Activated CD8-positive, alpha-beta memory T cell treated with anti-CD3 and anti-CD28 coated beads, Interleukin-2, amount 10 ng/mL, durations not matched to agents 7 days and 5 days (primary cell): ENCODE measurements at places on chromosomes 6 and 20. TPM values are rescaled to one million over a fixed set of nuclear protein-coding genes. Genes with fewer than 3 reads are reported as not detected.

DNA sequence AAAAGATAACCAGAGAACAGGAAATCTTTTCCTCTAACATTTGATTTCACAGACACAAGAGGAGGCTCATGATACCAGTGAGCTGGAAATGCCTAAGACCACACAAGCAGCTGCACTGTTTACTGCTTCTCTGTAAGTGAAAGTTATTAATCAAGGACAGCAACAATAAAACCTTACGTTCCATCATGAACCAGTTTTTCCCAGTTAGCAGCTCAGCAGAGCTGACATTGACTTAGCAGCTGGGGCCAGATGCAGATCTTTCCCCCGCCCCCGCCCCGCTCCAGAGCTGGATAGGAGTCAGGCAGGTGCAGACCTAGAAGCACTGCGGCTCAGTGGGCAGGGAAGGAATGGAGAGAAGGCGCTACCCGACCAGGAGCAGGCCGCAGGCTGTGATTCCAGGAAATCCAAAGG lies 275.2 kb downstream of the GMDS start:
- DNase-seq: no peak
- no peaks in the 10 kb centered on the region for H3K4me1 ChIP-seq
- H3K27ac ChIP-seq: no peak overlapping the region
- peaks cover 2% of the 10 kb centered on the region for H3K36me3 ChIP-seq

- no peaks in the 10 kb centered on the region for H3K4me1 ChIP-seq
- H3K36me3 ChIP-seq: peaks cover 40% of the 10 kb centered on the region
- H3K27ac ChIP-seq: no peak overlapping the region
- H3K4me3 ChIP-seq: no peak overlapping the region
- H3K27me3 ChIP-seq: no peaks in the 10 kb centered on the region
Observed at GRCh38 chr20:38084425-38084951, 50.9 kb downstream of the RPRD1B start.

- no peaks in the 10 kb centered on the region for H3K4me1 ChIP-seq
- no peaks in the 10 kb centered on the region for H3K27me3 ChIP-seq
- no peak overlapping the region for H3K27ac ChIP-seq
- DNase-seq: no peak
Observed at GRCh38 chr20:11274141-11274594, 600.4 kb upstream of the JAG1 start.

- H3K27me3 ChIP-seq: no peaks in the 10 kb centered on the region
- peaks cover 2% of the 10 kb centered on the region for H3K36me3 ChIP-seq
- peaks cover 25% of the 10 kb centered on the region for H3K4me1 ChIP-seq
Observed at GRCh38 chr6:34362909-34363680, 29.4 kb downstream of the NUDT3 start.

GRCh38 chr6:89610149-89610642 lies 28.4 kb downstream of the LYRM2 start:
- no peak overlapping the region for H3K4me3 ChIP-seq
- H3K36me3 ChIP-seq: no peaks in the 10 kb centered on the region
- peak; percentile 83 for DNase-seq
- peaks cover 22% of the 10 kb centered on the region for H3K4me1 ChIP-seq

DNA sequence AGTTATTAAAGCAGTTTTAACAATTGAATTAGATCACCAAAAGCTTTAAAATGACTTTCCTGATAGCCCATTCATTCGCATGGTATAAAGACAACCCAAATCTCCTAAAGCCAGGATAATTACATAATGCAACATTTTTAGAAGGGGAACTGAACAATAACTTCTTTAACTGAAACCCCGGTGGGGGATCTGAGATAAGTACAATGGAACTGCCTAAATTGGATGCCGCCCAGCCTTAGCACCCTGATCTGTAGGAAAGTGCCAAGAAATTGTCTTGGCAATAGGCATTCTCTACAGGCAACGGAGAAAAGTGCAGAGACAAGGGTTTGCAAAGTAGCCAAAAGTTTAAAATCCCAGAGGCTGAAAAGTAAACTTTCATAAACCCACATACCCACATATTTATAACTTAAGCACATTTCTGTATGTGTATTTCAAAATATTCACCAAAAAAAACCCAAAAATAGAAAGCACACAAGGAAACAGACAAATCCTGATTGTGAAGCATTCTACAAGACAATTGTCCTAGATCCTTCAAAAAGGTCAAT lies 98.8 kb upstream of the BEND6 start:
- H3K4me1 ChIP-seq: peaks cover 16% of the 10 kb centered on the region
- no peak for DNase-seq
- H3K27me3 ChIP-seq: peaks cover 37% of the 10 kb centered on the region

DNA sequence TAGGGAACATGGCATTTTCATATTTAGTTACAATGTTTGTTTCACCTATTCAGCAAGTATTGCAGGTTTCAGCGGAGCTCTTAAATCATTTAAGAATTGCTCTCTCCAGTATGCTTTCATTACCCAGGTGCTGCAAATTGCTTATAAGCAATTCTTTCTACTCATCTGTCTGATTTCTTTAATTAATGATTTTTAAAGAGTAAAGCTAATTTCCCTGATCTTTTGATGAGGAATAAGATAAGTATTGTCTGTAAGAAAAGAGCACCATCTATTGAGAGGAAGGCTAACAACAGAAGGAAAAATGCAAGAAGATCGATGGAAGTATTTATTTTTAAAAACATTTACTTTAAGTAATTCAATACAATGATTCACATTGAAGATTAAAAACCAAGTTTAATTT lies 2.0 kb downstream of the OPRM1 start:
- peaks cover 9% of the 10 kb centered on the region for H3K27me3 ChIP-seq
- no peak overlapping the region for H3K27ac ChIP-seq
- no peak overlapping the region for H3K4me3 ChIP-seq
- no peaks in the 10 kb centered on the region for H3K36me3 ChIP-seq
- no peak for DNase-seq
- no peaks in the 10 kb centered on the region for H3K4me1 ChIP-seq

- H3K4me1 ChIP-seq: peaks cover 62% of the 10 kb centered on the region
- peak overlapping the region; percentile 90 for H3K27ac ChIP-seq
- H3K27me3 ChIP-seq: peaks cover 8% of the 10 kb centered on the region
- no peak for DNase-seq
Observed at GRCh38 chr20:50339466-50339901, 148.9 kb downstream of the CEBPB start.

DNA sequence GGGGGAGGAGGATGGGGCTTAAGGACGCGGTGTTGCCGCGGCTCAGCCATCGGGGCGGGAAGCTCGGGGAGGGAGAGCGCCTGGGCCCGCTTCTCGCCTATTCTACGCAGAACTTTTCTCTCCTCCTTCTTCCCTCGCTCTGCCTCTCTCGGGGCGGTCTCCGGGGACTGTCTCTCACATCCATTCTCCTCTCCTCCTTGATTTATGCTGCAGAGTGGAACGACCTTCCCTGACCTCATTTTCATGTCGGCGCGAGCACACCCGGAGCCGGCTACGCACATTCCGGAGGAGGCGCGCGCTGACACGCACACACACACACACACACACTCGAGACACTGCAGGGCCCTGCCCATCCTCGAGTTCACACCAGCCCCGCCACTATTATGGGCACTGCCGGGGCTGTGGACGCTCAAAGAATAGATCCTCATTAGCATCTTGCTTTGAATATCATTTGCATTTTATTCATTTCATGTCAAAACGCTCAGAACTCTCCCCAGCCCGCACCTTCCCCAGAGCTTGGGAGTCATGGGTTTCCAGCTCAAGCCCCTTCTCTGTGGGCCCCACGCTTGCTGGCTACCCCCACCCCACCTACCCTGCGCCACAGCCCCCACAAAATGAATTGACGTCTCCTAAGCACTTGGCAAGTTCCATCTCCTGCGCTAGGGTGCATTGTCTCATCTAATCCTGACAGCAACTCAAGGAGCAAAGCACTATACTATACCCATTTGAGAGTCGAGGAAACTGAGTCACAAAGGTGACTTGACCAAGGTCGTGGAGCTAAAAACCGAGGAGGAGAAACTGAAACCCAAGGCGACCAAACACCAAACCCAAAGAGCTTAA lies 36.8 kb downstream of the NCR2 start:
- H3K36me3 ChIP-seq: peaks cover 2% of the 10 kb centered on the region
- H3K27me3 ChIP-seq: peaks cover 89% of the 10 kb centered on the region
- DNase-seq: no peak
- H3K27ac ChIP-seq: no peak overlapping the region
- peak overlapping the region; percentile 59 for H3K4me3 ChIP-seq

- H3K36me3 ChIP-seq: no peaks in the 10 kb centered on the region
- no peak overlapping the region for H3K4me3 ChIP-seq
- no peaks in the 10 kb centered on the region for H3K4me1 ChIP-seq
Observed at GRCh38 chr6:11771473-11772048, 7.0 kb downstream of the ADTRP start.

- peaks cover 36% of the 10 kb centered on the region for H3K27me3 ChIP-seq
- peaks cover 7% of the 10 kb centered on the region for H3K4me1 ChIP-seq
- H3K27ac ChIP-seq: no peak overlapping the region
- no peak for DNase-seq
Observed at GRCh38 chr20:63843778-63844177, 12.7 kb upstream of the ZBTB46 start.

DNA sequence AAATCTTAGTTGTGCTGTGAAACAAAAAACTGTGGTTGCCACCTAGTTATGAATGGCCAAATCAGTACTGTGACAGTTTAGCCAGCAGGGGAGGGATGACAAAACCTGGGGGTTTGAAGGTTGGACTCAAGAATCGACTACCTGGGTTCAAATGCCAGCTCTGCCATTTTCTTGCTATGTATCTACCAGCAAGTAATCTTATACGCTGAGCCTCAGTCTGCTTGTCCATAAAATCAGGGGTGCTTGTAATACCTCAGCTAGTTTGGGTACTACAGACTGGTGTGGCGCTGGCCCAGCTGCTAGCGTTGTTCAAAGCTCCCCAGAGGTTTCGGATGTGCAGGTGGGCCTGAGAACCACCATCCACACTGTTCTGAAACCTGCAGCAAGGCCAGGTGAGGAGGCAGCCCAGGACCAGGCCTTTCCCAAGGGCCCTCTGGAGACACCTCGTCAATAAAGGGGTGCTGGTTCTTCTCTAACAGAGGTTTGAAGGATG lies 40.4 kb downstream of the TRAM2 start:
- peaks cover 8% of the 10 kb centered on the region for H3K27me3 ChIP-seq
- DNase-seq: no peak
- H3K27ac ChIP-seq: no peak overlapping the region
- peaks cover 1% of the 10 kb centered on the region for H3K36me3 ChIP-seq

GRCh38 chr6:162149786-162150185 lies 577.8 kb downstream of the PRKN start:
- no peaks in the 10 kb centered on the region for H3K27me3 ChIP-seq
- no peaks in the 10 kb centered on the region for H3K36me3 ChIP-seq
- no peak overlapping the region for H3K27ac ChIP-seq
- no peak overlapping the region for H3K4me3 ChIP-seq

DNA sequence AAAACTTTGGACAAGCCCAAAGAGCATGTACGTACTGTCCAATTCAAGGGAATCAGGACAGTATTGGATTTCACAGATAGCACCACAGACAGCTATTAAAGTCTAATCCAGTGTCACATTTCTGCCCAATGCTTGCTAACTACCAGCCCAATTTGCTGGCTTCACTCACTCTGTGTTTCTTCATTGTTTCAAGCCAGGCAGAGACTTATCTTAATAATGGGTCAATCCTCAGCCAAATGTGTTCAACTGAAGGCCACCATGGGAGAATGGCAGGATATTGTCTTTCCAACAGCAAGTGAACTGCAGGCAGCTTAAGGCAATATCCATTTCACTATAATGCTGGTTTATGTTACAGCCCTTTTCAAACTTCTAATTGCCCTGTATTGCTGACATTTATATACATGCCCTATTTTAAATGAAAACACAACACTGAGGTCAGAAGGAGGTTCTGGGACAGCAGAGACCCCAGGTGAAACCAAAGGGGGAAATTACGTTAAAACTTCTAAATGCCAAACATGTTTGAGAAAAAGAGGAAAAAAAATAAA lies 142.1 kb upstream of the RSPO3 start:
- H3K4me3 ChIP-seq: no peak overlapping the region
- H3K4me1 ChIP-seq: no peaks in the 10 kb centered on the region
- H3K27me3 ChIP-seq: no peaks in the 10 kb centered on the region
- no peak for DNase-seq
- no peaks in the 10 kb centered on the region for H3K36me3 ChIP-seq

DNA sequence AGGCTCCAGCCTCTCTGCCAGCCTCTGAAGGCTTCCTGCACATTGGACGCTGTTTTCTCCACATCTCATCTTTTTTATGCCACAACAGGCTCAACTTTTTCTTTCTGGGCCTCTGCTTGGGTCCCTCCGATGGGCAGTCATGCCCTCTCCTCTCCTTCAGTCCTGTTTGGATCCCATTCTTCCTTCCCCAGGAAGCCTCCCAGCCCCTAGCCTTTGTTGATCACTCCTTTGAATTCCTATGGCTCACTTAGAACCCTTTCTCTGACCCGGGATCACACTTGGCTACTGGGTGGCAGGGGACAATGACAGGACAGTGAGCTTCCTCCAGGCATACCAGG lies 4.5 kb downstream of the SLA2 start:
- peak overlapping the region; percentile 98 for H3K27ac ChIP-seq
- H3K4me3 ChIP-seq: no peak overlapping the region
- H3K4me1 ChIP-seq: peaks cover 47% of the 10 kb centered on the region

DNA sequence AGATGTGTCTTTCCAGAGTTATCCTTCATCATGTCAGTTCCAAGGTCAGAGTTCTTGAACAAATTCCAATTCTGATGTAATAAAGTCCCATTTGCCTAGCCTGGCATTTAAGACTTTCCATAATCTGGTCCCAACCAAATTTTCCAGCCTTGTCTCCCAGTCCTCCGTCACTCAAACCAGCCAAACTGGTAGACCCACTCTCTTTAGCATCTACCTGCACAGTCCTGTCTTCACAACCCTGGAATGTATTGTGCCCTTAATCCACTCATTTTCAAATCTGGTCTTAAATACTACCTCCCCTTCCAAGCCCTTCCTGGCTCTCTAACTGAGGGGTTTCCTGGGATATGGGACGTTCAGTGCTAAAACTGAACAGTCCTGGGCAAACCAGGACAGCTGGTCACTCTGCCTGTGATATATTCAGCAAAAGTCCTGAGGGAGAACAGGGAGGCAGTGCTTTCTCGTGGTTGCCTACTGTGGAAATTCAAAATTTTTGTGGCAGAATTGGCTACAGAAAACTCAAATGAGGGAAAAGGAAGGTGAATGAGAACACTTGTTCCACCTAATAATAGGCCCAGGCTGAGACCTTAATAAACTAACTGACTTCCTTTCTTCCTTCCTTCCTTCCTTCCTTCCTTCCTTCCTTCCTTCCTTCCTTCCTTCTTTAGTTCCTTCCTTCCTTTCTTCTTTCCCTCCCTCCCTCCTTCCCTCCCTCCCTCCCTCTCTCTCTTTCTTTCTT lies 10.8 kb upstream of the AKAP7 start:
- H3K4me1 ChIP-seq: no peaks in the 10 kb centered on the region
- DNase-seq: no peak

GRCh38 chr20:24185791-24186190 lies 197.2 kb upstream of the GGTLC1 start:
- H3K36me3 ChIP-seq: no peaks in the 10 kb centered on the region
- peaks cover 20% of the 10 kb centered on the region for H3K27me3 ChIP-seq
- no peak for DNase-seq
- no peak overlapping the region for H3K27ac ChIP-seq
- no peak overlapping the region for H3K4me3 ChIP-seq

GRCh38 chr6:106516616-106517015 lies 112.7 kb downstream of the RTN4IP1 start:
- peak overlapping the region; percentile 62 for H3K4me3 ChIP-seq
- H3K27me3 ChIP-seq: no peaks in the 10 kb centered on the region
- peaks cover 37% of the 10 kb centered on the region for H3K36me3 ChIP-seq
- DNase-seq: no peak
- peak overlapping the region; percentile 84 for H3K27ac ChIP-seq

Gene FHL5
- total RNA-seq: not detected

Gene SLC17A2
- not detected for total RNA-seq

Gene HEY2
- not detected for total RNA-seq

Gene PLG
- total RNA-seq: not detected

Gene TREML2
- 2.7 TPM for total RNA-seq

Gene RIPPLY2
- total RNA-seq: not detected

Gene SLC22A1
- 1.6 TPM for total RNA-seq

Gene TUBB2B
- total RNA-seq: not detected

Gene GHRH
- total RNA-seq: not detected

Gene EYS
- total RNA-seq: not detected
